CD4-positive, CD25-positive, alpha-beta regulatory T cell (primary cell): ENCODE measurements at places on chromosomes 2 and 18.

- H3K4me3 ChIP-seq = no peak overlapping the region
- no peak overlapping the region for H3K27ac ChIP-seq
- no peaks in the 10 kb centered on the region for H3K27me3 ChIP-seq
- H3K36me3 ChIP-seq = no peaks in the 10 kb centered on the region
- no peaks in the 10 kb centered on the region for H3K4me1 ChIP-seq
These were observed 109.1 kb upstream of the CTDP1 start for GRCh38 chr18:79570266-79571201.

DNA sequence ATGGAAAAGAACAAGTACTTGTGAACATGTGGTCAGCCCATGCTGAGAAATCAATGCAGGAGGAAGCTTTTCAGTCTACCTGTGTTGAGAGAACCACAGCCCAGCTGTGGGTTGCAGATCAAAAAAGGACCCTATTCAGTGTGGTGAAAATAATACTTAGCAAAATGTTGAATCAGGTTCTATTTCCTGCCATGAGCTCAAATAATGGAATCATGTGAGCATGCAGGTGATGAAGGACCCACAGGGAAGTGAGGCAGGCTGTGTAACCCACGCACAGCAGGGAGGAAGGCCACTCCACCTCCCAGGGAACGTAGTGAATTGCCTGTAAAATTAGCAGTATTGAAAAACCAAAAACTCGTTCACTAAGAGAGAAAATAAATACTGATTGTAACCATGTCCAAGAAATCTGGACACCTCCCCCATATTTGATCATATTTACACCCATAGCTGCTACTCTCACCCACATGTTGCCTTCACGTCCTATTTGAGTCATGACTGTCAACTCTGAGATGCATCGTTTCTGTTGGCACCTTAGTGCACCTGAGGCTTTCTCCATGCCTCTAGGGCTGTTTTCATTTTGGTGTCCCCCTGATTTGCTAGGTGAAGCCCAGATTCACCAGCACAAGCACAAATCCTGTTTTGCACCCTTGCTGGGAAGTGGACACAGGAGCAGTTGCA is 20.5 kb upstream of the BCL2L11 start:
- no peaks in the 10 kb centered on the region for H3K4me1 ChIP-seq
- H3K27me3 ChIP-seq = peaks cover 7% of the 10 kb centered on the region
- no peaks in the 10 kb centered on the region for H3K36me3 ChIP-seq

DNA sequence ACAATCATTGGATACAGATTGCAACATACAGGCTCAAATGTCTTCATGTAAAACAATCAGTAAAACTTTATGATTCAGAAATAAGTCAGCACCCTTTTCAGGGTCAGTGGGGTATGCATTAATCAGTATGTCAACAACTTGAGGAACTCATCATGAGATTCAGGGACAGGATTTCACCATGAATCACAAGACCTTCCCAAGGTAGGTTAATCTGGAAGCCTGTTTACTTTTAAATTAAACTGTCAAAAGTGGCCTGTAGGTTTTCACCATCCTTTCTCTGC is 104.8 kb downstream of the SP100 start:
- H3K27ac ChIP-seq = no peak overlapping the region
- H3K4me3 ChIP-seq = no peak overlapping the region
- no peaks in the 10 kb centered on the region for H3K27me3 ChIP-seq
- H3K36me3 ChIP-seq = peaks cover 16% of the 10 kb centered on the region
- no peak for DNase-seq
- peaks cover 4% of the 10 kb centered on the region for H3K4me1 ChIP-seq

DNA sequence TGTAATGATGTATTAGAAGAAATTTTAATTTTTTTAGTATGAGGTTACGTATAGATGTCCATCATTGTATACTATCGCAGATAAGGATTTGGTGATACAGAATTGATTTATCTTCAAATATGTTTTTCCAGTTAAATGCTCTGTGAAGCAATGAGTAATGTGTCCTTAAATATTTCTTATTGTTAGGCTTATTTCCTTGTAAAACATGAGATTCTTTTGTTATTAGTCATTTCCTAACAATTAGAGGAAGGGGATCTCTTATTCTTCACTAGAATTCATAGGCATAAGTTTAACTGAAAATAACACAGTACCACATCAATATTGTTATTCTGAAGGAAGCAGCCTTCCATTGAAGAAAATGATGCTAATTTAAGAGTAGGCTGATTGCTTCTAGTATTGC is 15.5 kb upstream of the OTX1 start:
- H3K4me3 ChIP-seq = no peak overlapping the region
- no peaks in the 10 kb centered on the region for H3K4me1 ChIP-seq
- H3K27me3 ChIP-seq = no peaks in the 10 kb centered on the region
- no peaks in the 10 kb centered on the region for H3K36me3 ChIP-seq

DNA sequence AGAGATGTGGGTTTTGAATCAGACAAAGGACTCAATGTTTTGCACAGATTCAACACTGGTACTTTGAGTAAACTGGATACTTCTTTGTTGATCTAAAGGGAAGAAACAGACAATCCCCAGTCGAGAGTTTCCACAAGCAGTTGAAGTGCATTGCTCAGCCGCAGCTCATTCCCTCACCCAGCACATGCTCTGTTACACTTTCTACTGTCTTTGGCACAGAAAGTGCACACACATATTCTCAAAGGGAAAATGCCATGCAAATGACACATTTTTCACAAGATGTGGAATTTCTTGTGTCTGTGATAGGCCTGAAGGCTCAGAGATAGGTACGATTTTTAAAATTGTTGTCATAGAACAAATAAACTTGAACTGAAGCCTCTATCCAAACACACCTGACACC is 258.9 kb upstream of the TRIB2 start:
- peaks cover 20% of the 10 kb centered on the region for H3K4me1 ChIP-seq
- no peaks in the 10 kb centered on the region for H3K36me3 ChIP-seq
- H3K4me3 ChIP-seq = no peak overlapping the region
- no peaks in the 10 kb centered on the region for H3K27me3 ChIP-seq

GRCh38 chr2:204265681-204266181 is 279.5 kb upstream of the PARD3B start:
- H3K27me3 ChIP-seq = peaks cover 9% of the 10 kb centered on the region
- H3K4me1 ChIP-seq = no peaks in the 10 kb centered on the region
- no peak for DNase-seq
- H3K4me3 ChIP-seq = no peak overlapping the region
- H3K36me3 ChIP-seq = no peaks in the 10 kb centered on the region

- H3K27ac ChIP-seq = no peak overlapping the region
- H3K4me1 ChIP-seq = no peaks in the 10 kb centered on the region
- H3K4me3 ChIP-seq = no peak overlapping the region
These were observed 99.4 kb upstream of the GALNT5 start for GRCh38 chr2:157158111-157158510.

DNA sequence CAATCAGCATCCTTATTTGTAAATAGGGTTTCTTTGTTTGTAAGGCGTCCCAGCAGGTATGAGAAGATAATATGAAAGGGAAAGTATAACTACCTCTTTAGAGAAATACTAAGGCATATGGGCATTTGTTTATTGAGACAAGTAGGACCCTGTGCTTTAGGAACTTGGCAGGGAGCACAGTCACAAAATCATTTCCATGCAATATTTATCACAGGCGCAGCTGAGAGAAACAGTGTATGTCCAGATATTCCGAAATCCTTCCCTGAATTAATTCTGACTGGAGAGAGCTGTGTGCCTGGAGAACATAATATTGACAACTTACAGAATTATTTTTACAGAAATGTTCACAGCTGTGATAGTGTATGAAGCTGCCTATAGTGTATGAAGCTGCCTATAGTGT is 416.7 kb downstream of the THSD7B start:
- H3K4me1 ChIP-seq = no peaks in the 10 kb centered on the region
- no peak overlapping the region for H3K27ac ChIP-seq
- no peaks in the 10 kb centered on the region for H3K36me3 ChIP-seq
- H3K27me3 ChIP-seq = no peaks in the 10 kb centered on the region
- H3K4me3 ChIP-seq = no peak overlapping the region

- DNase-seq = no peak
- H3K36me3 ChIP-seq = no peaks in the 10 kb centered on the region
- H3K27ac ChIP-seq = no peak overlapping the region
- H3K4me3 ChIP-seq = no peak overlapping the region
- H3K27me3 ChIP-seq = no peaks in the 10 kb centered on the region
These were observed 412.0 kb upstream of the TCF4 start for GRCh38 chr18:56000041-56000440.
